ENCODE measurements at places on chromosomes 7 and 10.

DNA sequence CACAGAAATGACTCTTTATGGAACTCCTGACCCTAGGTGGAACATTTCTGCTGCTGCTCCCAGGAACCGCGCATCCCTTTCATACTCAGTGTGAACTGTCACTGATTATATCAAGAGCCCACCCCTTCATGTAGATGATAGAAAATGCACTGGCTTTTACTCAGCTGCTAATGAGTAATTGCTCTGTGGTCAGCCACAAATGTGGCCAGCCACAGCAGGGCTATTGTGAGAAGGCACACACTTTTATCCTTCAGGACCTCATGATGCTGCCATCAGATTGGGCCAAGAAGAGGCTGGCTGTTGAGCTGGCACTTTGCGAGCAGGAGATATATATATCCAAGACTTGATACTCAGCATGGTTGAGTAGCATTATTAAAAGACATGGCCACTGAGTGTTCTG, 124.7 kb downstream of the CFAP58 start:
- DNase-seq: no peak

- DNase-seq: no peak
Measured at GRCh38 chr7:101172854-101173751, 7.0 kb downstream of the NAT16 start.

DNA sequence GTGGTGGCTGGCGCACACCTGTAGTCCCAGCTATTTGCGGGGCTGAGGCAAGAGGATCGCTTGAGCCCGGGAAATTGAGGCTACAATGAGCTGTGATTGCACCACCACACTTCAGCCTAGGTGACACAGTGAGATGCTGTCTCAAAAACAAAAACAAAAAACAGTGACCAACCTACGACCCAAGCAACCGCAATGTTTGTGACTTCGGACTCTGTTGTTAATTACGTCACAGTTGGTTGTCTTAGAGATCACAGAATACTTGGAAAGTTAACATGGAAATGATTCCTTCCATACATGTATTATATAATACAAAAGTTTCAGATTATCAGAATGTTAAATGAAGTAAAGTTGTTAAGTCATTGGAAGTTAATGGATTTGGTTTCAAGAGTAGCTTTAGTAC, 106.2 kb downstream of the REEP3 start:
- no peak for DNase-seq

DNA sequence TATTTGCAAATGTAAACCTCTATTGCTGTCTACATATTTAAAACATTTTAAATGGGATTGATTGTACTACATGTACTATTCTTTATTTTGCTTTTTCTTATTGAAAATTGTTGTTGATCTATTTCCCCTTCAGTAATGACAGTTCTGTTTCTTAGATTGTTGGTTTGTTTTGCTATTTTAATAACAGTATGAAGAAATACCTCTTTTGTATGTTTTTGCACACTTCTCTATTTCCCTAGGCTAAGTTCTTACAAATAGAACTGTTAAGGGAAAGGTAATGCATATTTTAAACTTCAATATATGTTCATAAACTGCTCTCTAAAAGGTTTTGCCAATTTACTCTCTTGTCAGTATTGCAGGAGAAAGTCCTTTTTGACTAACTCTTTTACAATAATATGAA, 195.0 kb upstream of the PRPS1L1 start:
- no peak for DNase-seq

DNA sequence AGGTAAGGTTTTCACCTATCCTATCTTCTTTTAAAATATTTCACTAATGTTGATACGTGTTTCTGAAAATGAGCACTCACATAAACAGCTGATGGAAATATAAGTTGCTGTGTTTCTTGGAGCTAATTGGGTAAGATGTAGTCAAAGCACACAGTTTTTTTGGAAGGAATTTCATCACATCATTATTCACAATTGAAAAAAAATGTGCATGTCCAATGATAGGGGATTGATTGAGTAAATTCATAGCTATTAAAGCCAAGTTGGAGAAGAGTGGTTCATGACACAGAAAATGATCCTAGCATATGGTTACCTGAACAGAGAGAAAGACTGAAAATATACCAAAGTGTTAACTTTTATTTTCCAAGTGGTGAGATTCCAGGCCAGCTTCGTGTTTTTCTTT, 29.6 kb downstream of the GLI3 start:
- DNase-seq: no peak

DNA sequence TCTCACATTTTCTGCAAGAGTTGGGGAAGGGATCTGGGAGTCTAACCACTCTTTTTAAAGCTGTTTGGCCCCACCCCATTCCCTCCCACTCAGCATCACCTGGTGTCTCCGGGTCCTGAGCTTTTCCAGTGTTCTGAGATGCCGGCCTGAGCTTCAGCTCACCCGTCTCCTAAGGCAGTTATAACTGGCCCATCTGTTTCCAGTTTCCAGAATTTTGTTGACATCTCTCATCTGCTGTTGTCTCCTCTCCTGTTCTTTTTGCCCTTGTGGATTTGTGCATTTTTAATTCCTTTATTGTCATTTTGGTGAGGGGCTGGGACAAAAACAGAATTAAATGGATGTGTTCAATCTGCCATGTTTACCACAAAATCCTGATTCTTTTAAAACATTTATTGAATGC, 160.6 kb downstream of the C10orf105 start:
- DNase-seq: no peak

DNA sequence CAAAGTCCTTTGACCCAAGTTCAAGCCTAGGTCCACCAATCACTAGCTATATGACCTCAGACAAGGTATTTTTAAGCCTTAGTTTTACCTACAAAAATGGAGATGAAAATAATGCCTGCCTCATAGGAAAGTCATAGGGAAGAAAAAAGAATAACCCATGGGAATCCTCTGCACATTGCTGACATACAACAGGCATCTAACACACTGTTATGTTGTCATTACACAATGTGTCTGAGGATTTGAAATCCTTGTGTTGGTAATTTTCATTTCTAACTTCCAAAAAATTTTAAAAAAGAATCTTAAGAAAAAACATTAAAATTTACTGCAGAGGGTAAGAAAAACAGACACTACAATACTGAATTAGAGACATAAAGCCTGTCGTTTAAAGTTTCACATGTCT, 5.7 kb downstream of the ANK3 start:
- no peak for DNase-seq

GRCh38 chr7:150446288-150446938, 4.0 kb upstream of the GIMAP8 start:
- DNase-seq: no peak

DNA sequence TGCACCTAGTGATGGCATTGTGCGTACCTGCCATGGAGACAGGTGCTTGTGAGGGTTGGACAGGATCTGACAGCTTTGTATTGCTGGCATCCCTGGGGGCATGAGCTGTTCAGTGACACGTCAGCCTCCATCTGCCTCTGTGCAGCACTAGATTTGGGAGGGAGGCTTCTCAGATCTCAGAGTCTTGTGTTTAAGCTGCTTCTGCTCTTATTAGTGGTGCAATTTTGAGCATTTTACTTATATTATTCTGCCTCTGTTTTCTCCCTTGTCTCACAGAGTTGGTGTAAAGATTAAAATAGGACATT, 5.1 kb downstream of the ARHGAP22 start:
- DNase-seq: no peak

- no peak for DNase-seq
Measured at GRCh38 chr7:116122972-116123595, 87.3 kb upstream of the TES start.

Data from stimulated activated CD8-positive, alpha-beta memory T cell treated with anti-CD3 and anti-CD28 coated beads, Interleukin-4, amount 100 ng/mL, for 1 hour (primary cell).